DMS53 (cell line): ENCODE measurements at places on chromosomes 1 and 21.
A peak's percentile ranks its signal among the peaks of the same experiment; 100 is the strongest.

DNA sequence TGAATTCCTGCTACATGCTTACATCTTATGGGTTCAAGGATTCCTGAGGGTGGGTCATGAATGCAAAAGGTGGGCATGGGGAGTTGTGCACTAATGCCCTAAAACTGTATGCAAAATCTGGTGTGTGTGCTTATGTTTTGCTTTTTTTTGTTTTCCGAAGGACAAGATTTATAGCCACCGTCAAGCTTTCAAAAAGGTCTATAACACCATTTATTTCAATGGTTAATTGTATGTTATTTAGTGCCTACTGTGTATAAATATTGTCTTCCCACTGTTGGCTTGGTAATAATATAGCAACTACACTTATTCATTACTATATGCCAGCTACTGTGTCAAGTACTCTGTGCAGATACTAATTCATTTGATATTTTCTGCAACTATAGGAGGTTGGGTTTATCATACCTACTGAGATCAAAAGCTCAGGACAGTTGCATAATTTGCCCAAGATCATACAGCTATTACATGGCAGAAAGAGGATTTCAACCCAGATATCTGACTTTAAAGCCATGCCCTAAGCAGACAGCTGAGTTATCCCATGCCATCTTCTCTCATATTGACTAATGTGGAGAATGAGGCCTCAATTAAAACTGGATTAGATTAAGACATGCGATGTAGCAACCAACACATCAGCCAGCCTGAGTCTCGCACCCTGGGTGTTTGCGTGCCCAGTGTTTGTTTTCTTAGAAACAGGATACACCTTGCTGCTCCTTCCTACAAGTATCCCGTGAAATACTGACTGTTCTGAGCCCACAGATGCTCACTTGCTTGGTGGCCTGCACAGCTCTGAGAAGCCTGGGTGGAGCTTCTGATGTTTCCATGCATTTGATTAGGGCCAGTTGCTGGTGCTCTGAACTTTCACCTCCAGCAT is 34.6 kb downstream of the GADD45A start:
- DNase-seq, result peak; percentile 90

DNA sequence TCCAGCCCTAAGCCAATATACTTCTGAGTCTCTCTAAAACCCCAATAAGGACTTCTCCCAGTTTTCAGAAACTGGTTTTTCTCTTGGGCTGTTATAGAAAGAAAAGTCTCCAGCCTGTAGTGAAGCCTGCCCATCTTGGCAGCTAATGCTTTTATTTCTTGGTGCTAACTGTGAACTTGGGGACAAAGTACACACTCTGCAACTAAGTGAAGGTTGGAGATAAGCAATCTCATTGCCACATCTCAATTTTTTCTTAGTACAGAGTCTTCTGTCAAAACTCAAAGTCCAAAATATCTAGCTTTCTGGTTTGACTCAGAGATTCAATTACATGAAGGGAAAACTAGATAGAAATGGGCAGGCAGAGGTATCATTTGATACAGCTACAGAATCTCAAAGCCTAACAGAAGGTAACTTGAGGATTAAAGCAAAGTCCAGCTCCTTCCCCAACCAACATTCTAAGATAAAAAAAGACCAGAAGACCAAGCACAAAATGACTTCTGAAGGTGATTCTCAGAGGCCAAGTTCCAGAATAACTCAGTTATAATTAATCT is 14.0 kb downstream of the AK2 start:
- DNase-seq, result no peak

- DNase-seq, result no peak
These were observed 74.7 kb upstream of the EFHD2 start for GRCh38 chr1:15334995-15335394.

DNA sequence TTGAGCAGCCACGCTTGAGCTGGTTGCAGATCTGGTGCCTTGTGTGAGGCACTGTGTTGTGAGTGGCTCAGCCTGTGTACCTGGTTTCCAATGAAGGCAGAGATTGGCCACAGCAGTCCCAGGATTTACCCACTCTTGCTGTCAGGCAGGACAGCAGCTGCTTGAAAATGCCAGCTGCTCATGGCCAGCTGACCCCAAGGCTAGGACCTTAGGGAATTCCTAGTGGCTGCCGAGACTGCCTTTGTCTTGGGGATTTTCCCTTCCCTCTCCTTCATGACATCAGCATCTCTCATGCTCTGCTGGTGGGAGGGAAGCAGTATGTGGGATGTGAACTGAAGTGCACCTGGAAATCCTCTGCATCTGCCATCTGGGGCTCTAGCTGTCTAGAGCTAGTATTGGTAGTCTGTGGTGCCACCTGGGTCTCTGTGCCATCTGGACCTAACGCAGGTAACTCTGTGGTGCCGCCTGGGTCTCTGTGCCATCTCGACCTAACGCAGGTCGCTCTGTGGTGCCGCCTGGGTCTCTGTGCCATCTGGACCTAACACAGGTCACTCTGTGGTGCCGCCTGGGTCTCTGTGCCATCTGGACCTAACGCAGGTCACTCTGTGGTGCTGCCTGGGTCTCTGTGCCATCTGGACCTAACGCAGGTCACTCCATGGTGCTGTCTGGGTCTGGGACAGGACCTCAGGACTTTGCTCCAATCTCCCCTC is 3.8 kb upstream of the LRRC47 start:
- peak; percentile 66 for DNase-seq

GRCh38 chr1:240173836-240174235 is 82.2 kb downstream of the FMN2 start:
- no peak for DNase-seq

- DNase-seq, result no peak
These were observed at the start of gene MNDA for GRCh38 chr1:158830904-158831507. TSS of gene MNDA (plus strand) at chr1:158831351. CDS start at chr1:158842154, 10,803 bp downstream.

DNA sequence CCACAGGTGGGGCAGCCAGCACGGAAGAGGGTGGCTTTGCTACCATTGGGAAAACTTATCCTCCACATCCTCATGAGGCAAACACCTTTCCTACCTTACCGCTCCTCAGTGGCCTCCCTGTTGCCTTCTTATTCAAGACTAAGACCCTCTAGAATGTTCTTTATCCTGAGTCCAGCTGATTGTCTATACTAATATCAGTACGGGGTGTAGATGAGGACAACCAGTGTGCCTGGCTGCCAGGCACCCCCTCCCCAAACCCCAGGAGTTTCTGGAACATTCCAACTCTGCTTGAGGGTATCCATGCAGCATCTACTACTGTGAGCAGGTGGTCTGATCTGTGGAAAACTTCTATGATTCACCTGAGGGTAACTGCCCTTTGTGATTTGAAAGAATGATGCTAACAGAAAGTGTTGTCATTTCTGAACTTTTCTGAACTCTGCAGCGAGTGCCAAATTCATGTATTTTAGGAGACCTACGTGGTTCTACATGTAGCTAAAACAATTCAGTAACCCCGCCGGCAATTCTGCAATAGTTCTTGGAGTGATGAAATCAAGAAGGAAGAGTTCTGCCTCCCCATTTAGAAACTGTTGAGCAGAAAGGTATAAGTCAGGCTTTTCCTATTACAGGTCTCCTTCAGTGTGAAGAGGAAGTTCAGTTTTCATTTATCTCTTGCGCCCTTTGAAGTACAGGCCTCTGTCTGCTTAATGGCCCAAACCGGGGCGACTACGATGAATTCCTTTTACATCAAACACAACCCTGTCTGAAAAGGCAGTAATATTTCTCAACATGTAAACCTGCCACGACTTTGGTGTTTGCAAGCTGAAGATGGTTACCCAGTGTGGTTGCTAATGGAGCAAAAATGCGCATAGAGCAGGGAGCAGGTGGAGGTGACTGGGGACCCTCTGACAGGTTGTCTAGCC is 80.4 kb downstream of the RUNX1 start:
- DNase-seq, result no peak

GRCh38 chr1:78687914-78688313 is 38.3 kb downstream of the IFI44 start:
- DNase-seq, result no peak

DNA sequence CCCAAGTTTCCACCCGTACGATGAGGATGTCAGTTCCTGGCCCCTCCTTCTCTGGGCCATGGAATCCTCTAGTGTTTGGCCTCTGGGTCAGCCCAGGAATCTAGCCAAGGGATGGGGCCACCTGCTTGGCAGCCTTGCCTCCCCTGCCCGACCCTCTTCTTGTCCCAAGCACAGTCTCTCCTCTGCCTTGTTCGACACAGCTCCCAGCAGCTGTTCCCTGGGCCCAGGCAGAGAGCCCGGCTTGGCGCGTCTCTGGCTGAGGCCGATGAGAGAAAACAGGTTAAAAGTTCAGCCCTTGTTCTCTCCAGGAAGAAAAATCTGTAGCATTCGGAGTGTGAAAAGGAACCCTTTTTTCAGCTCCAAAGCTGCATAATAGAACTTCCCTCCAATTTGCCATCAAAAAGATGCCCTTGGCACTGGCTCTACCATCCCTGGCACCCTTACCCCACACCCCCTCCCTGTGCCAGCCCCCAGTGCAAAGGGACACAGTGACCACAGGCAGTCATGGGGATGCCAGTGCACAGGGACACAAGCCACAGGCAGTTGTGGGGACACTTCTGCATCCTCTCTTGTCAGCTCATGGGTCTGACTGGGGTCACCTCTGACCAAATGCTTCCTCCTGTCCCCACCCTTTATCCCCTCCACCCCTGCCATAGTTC is 68.4 kb downstream of the EPHB2 start:
- DNase-seq, result no peak

DNA sequence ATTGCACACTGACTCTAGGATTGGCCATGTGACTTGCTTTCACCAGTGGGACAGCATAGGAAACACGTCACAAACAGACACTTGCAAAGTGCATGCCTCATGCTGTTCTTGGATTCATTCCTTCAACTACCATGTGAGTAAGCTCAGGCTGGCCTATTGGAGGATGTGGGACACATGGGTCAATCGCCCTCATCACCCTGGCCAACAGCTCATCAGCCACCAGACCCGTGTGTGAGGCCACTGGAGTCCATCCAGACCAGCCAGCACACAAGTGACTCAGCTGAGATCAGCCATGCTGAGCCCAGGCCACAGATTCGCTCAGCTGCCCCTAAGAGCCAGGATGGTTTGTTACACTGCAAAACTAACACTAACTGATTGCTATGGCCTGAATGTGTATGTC is 216.1 kb upstream of the GRIK3 start:
- DNase-seq, result no peak

DNA sequence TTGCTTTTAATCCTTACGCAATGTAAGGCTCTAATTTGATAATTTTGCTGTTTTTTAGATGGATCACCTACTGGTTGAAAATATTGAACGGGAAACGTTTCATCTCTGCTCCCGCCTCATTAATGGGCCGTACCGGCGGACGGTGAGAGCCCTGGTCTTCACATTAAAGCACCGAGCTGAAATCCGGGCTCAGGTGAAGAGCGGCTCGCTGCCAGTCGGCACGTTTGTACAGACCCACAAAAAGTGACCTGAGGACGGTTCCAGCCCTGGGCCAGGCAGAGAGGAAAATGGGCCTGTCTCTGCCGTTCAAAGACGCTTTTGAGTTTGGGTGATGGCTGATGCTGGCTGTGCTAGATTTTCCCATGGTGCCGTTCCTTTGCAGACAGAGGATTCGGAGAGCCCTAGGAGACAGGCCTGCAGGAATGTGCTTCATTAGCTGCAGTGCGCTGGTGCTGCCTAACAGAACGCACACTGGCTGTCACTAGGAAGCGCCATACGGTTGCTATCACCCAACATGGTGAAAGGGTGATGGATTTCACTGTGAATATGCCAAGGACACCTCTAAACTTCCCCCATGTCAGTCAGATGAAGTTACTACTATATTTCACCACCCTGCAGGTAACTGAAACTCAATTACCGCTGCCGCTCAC is 42.9 kb downstream of the TCEANC2 start:
- DNase-seq, result no peak

DNA sequence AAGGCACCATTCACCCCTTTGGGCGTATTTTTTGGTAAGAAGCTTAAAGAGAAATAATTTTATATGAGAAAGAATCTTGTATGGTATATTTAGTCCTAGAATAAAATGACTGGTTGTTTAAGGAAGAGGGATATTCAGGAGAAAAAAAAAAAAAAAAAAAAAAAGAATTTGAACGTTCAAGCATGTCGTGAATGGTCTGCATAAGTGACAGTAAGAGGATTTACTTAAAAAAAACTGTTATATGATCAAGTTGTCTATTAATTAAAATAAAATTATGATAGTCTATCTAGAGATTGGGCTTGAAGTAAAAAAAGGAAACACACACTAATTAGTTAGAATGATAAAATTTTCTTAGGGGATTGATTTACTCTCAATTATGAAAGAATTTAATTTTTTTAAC is 11.7 kb upstream of the OR14I1 start:
- DNase-seq, result peak; percentile 56
